ENCODE measurements at places on chromosomes 1 and 21. TPM values are rescaled to one million over a fixed set of nuclear protein-coding genes. Genes with fewer than 3 reads are reported as not detected.

GRCh38 chr1:222697826-222698225, 14.5 kb downstream of the AIDA start:
- DNase-seq: no peak

- DNase-seq: no peak
These were observed 76.4 kb downstream of the TTC3 start for GRCh38 chr21:37149411-37149810.

- no peak for DNase-seq
These were observed 12.5 kb downstream of the TRAF3IP3 start for GRCh38 chr1:209768354-209768774.

- DNase-seq: no peak
These were observed 198.3 kb downstream of the CYYR1 start for GRCh38 chr21:26374817-26375216.

GRCh38 chr1:83927701-83928100, 71.2 kb downstream of the TTLL7 start:
- DNase-seq: no peak

DNA sequence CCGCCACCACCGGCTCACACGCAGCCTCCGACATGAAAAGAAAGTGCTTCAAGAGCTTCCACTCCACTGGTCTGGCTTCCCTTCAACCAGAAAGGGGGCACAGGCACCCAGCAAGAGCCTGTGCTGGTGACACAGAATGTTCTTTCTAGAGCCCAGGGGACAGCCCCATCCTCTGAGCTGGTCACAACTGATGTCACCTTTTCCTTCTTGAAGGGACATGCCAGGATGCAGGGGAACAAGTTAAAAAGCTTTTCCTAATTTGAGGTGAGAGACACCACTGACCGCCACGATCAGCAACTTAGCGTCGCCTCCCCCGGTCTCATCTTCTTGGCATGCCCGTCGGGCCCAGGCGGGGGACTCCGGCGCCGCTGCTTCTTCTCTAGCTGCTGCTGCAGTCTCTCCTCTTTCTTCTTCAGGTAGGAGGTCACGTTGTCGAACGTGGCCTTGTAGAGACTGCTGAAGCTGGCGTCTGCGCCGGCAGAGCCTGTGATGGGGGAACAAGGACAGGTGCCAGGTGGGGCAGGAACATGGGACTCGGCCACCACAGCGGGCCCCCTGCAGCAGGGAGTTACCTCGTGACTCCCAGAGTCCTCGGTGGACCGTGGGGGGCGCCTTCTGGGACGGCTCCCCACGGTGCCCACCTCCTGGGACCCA, 29.5 kb downstream of the WDR4 start:
- DNase-seq: no peak

GRCh38 chr1:244704107-244704506, 51.2 kb downstream of the DESI2 start:
- DNase-seq: no peak

DNA sequence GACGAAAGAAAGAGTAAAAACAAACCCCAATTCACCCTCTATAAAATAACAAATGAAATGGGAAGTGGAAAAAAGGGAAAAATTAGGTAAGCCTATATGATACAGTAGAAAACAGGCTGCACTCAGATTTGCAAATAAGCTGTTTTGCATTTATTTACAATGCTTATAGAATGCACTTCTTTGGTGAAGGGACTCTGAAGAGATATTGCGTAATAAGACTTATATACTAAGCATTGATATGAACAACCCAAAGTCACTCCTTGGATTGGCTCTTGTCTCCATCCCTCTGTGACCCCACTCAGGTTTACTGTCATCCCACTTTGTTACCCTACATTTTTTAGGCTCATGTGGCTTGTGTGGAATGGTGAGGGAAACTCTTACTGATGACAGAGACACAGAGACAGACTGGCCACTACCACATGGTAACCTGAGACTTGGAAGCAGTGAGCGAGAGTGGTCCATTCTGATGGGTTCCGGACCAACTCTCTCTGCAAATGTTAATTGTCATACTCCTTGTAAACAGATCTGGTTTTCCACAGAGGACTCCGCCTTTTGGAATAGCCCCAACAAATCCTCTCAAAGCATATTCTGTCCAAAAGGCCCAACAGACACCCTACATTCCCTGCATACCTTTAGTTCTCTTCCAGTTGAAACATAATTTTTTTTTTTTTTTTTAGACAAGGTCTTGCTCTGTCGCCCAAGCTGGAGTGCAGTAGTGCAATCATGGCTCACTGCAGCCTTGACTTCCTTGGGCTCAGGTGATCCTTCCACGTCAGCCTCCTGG, 11.0 kb downstream of the GSTM5 start:
- DNase-seq: no peak

GRCh38 chr1:86811142-86811924, 102.6 kb downstream of the SELENOF start:
- no peak for DNase-seq

GRCh38 chr1:230375147-230375546, 51.0 kb downstream of the PGBD5 start:
- no peak for DNase-seq

DNA sequence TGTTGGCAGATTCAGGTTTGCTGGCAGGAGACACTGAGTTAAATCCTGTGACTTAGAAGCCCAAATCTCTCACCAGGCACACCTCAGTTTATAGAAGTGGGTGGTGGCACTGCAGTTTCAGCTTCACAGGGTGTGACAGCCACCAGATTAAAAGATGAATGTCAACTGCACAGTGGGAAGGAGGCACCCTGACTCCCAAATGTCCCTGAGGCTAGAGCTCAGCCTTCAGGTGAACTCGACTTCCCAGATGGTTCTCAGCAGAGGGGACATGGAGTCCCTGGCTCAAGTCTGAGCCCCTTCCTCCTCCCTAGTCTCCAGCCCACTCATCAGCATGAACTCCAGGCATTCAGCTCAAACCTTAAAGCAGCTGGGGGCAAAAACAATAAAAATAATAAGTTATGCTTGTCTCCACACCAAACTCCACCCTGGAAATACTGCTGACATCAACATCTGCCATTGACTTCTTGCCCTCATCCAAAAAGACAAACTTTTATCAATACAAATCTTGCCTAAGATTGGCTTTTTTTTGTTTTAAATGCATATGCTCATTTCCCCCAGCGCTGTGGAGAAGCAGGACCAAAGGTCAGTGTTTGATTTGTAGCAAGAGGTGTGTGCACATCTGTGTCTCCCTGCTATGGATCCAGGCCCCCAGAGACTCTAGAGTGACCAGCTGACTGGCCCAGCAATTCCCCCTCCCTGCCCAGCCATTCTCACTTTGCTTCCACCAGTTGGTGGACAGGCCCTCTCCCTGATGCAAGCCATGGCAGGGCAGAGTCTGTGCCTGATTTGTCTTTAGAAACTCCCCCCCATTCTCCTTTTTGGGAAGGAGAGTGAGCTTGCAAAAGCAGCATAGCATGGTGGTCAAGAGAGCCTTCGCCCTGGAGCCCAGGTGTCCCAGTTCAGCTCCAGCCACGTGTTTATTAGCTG, 18.5 kb upstream of the S100A7 start:
- no peak for DNase-seq

DNA sequence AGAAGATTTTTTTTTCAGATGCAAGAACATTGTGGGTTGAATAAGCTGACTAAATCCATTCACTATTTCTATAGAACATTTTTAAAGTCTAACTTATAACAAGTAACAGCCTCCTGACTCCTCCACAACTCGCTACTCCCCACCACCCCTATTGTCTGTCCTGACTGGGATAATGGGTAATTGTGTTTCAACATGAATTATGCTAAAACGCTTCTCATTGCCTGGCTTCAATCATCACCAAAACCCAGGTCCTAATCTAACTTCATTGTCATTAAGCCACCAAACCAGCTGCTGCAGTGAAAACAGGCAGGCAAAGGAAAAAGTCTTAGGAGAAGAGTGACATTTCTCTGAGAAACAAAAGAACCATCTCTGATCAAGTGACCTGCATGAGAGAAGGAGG, 30.0 kb downstream of the TNR start:
- DNase-seq: no peak

GRCh38 chr1:204830747-204831146, 39.9 kb upstream of the NFASC start:
- no peak for DNase-seq

- DNase-seq: no peak
These were observed 37.9 kb downstream of the LHX4 start for GRCh38 chr1:180267761-180268555.

GRCh38 chr1:199202331-199202730, 563.5 kb downstream of the PTPRC start:
- no peak for DNase-seq

GRCh38 chr1:70840260-70840953, 207.2 kb downstream of the PTGER3 start:
- peak; percentile 84 for DNase-seq

- DNase-seq: no peak
These were observed 67.9 kb downstream of the RD3 start for GRCh38 chr1:211424018-211424417.

- DNase-seq: no peak
These were observed 2084.5 kb downstream of the MRPL39 start for GRCh38 chr21:23522751-23523150.

DNA sequence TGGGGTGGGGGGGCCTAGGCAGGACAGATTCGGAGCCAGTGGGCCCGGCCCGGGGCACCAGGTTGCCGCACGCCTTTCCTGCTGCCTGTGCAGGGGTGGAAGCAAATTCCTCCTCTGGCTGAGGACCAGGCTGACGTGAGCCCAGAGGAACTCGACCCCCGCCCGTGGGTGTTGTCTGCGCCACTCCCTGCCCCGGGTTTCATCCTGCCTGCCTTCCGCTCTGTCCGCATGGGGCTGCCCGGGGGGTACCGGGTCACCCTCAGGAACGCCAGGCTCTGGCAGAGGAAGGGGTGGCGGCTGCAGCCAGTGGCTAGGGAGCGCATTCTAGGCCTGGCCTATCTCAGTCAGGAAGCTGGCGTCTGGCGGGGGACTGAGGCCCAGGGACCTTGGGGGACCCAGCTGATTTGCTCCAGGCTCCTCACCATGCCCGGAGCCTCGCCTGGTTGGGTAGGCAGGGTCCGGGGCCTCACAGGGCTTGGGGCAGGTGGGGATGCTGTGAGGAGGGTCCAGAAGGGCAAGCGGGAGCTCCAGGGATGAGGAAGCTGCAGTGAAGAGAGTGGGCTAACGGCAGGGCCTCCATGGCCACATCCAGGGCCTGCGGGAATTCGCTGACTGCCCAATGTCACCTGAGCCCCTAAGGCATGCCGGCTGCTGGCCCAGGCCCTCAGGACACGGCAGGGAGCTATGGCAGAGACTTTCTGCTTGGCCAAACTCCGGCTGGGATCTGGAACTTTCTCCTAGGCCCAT, 2.4 kb upstream of the IBA57 start:
- no peak for DNase-seq

DNA sequence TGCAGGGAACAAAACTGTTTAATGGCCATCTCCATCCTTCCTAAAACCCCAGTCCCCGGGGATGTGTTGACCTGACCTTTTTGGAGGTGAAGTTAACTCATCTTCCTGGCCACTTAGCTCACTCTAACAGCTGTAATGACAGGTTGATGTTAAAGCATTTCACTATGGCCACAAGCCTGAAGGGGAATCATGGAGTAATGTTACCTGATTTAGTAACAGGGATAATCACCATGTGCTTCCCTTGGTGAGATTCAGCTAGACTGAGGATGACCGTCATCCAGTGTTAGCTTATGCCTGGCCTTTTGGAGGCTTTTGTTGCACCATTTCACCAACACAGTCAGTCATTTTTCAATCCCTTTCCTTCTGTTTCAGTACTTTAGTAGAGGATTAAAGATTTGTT, 64.3 kb upstream of the RAVER2 start:
- no peak for DNase-seq

DNA sequence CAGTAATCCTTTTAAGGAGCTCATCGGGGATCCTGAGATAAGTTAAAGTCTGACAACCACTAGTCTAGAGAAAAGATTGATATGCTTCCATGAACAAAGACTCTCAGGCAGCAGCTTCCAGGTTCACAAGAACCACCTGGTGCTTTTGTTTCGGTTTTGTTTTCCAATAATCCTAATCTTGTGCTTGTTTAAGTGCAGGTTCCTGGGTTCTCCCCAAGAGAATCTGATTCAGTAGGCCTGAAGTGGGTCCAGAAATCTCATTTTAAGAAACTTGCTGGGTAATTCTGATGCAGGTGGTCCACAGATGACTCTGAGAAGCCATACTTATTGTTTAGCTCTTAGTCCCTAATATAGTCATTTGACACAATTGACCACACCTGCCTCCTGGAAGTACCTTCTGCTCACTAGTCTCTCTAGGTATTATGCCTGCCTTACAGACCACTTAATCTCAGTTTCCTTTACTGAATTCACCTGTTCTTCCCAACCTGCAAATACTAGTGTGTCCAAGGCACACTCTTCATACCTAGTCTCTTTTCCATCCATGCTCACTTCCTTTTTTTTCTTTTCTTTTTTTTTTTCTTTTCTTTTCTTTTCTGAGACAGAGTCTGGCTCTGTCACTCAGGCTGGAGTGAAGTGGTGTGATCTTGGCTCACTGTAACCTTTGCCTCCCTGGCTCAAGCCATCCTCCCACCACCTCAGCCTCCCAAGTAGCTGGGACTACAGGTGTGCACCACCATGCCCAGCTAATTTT, 20.5 kb upstream of the FRRS1 start:
- peak; percentile 18 for DNase-seq

- DNase-seq: no peak
These were observed 3.0 kb downstream of the LDLRAD2 start for GRCh38 chr1:21814981-21815582.

- DNase-seq: no peak
These were observed 170.2 kb downstream of the TNR start for GRCh38 chr1:175572932-175573868.

DNA sequence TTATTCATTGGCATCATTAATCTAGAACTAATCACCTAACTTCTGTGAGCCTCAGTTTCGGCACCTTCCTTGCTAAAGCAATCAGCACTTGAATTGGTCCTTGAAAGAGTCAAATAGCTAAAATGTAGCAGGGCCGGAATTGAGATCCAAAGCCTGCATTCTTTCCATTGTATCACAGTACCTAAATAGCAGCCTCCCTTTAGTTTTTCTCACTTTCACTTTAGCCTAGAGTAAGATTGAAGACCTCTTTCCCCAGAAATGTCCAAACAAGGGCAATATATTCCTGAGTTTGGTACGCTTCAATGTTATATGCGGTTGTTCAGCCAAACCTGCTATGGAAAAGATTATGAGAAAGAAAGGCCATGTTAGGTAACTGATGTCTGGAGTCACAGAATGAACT, 121.9 kb upstream of the BMP8A start:
- DNase-seq: no peak

- DNase-seq: peak; percentile 99
These were observed 183.5 kb downstream of the RUNX1 start for GRCh38 chr21:34865400-34866241.

DNA sequence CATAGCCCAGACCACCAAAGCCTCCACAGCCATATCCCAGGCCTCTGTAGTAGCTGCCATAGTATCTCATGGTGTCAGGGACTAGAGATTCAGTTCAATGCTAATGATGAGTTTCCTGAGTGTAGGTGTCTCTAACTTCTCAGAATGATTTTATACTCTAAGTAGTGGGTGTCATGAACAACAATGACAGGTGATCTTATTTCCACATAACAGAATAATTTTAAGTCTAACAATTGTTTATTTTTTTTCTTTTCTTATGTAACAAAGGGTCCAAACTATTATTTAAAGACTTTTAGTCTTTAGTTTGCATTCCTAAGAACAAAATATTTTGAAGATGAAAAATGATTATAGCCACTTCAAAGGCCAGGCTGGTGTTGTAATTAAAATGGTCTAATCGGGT, at the start of gene KRTAP19-6:
Gene KRTAP19-6 (minus strand): TSS at position 101 of the 400 bp plus-strand sequence. CDS start 31 bp downstream, at position 70.
- DNase-seq: no peak

The AUNIP gene
- total RNA-seq: 9.1 TPM

The UTS2 gene
- not detected for total RNA-seq

The PLK3 gene
- total RNA-seq: 9.5 TPM

The KRTAP13-2 gene
- total RNA-seq: not detected

The FUCA1 gene
- total RNA-seq: 67.4 TPM

The TMEM82 gene
- total RNA-seq: not detected

The CLDN14 gene
- not detected for total RNA-seq
